ENCODE measurements at places on chromosomes 12 and 14.
A peak's percentile ranks its signal among the peaks of the same experiment; 100 is the strongest.

GRCh38 chr12:9240776-9241175 is 32.6 kb upstream of the PZP start:
- no peak for DNase-seq

DNA sequence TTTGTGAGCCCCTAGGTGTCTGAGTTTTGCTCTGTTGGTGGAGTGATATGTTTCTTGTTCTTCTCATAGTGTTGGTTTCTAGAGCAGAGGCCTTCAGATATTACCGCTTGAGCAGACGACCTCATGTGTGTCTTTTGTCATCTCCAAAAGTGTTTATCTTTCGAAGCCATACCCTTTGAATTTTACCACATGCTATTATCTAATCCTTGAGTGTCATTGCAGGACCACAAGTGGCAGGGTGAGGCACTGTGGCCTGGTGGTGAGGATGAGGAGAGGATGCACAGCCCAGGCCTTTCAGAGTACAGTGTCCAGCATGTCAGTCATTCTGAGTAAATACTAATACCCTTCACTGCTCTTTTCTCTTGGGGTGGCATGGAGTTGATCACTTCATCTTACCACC is 57.2 kb upstream of the CISTR start:
- no peak for DNase-seq

- peak; percentile 65 for DNase-seq
These were observed 205.1 kb upstream of the GZMB start for GRCh38 chr14:24838945-24839616.

DNA sequence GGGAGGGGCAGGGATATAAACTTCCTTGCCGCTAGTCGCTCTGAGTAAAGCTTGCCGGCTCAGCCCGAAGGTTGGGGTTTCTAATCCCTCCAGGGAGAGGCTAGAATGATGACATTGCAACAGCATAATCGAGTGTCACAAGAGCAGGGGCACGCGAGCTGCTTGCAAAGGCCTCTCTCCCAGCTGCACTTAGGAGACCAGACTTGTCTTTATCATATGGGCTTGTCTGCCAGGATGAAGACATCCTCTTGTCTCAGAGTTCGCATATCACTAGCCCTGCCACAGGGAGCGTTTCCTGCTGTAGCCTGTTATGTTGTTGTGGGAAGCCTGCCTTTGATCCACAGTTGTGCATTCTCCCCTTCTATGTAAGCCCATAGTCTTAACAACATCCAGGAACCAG is 180.0 kb downstream of the ESR2 start:
- DNase-seq = peak; percentile 78

Measured in small intestine (tissue), 16 donors.